Stimulated activated CD4-positive, alpha-beta T cell treated with anti-CD3 and anti-CD28 coated beads, Interleukin-1b, Interleukin-23, amount 100 ng/mL, for 1 hour (primary cell): ENCODE measurements at places on chromosomes 12 and 14.

DNA sequence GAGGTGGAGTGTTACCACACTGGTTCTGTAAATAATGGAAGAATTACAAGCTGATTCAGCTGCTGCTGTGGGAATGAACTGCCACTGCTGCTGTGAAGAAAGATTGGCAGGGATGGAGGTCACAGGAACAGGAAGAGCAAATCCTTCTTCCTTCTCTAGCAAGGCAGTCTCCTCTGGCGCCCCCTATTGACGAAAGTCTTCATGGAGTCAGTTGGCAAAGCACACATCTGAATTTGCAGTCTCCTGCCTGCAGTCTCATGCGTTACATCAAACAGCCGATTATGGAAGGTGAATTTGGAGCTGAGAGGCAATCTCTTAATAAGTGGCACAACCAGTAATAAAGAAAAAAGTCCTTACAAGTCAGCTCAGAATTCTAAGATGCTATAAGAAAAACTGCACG is 106.0 kb upstream of the TMTC1 start:
- DNase-seq, result no peak

- DNase-seq, result no peak
Observed at GRCh38 chr14:77909911-77910310, 110.0 kb downstream of the ADCK1 start.

DNA sequence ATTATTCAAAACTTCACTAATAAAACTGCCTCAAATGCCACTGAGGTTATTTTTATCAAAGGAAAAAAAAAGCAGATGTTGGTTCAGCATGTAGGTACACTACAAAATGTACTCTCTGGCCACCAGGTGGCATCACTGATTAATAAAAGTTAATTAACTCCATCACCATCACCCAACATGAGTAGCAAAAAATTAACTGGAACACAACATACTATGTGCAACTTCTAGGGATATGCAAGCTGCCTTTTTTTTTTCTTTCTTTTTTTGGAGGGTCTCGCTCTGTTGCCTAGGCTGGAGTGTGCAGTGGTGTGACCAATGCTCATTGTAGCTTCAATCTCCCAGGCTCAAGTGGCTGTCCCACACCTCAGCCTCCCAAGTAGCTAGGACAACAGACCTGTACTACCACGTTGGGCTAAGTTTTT is 43.8 kb upstream of the NR2C1 start:
- DNase-seq, result peak; percentile 12

- no peak for DNase-seq
Observed at GRCh38 chr14:71651228-71651627, 281.0 kb upstream of the RGS6 start.

GRCh38 chr12:82942521-82942920 is 255.8 kb downstream of the TMTC2 start:
- no peak for DNase-seq

- DNase-seq, result no peak
Observed at GRCh38 chr14:72546344-72547016, 347.4 kb downstream of the DPF3 start.

- DNase-seq, result no peak
Observed at GRCh38 chr14:39442293-39442692, 10.1 kb upstream of the FBXO33 start.

- DNase-seq, result no peak
Observed at GRCh38 chr12:4441355-4442335, 4.0 kb downstream of the FGF6 start.

DNA sequence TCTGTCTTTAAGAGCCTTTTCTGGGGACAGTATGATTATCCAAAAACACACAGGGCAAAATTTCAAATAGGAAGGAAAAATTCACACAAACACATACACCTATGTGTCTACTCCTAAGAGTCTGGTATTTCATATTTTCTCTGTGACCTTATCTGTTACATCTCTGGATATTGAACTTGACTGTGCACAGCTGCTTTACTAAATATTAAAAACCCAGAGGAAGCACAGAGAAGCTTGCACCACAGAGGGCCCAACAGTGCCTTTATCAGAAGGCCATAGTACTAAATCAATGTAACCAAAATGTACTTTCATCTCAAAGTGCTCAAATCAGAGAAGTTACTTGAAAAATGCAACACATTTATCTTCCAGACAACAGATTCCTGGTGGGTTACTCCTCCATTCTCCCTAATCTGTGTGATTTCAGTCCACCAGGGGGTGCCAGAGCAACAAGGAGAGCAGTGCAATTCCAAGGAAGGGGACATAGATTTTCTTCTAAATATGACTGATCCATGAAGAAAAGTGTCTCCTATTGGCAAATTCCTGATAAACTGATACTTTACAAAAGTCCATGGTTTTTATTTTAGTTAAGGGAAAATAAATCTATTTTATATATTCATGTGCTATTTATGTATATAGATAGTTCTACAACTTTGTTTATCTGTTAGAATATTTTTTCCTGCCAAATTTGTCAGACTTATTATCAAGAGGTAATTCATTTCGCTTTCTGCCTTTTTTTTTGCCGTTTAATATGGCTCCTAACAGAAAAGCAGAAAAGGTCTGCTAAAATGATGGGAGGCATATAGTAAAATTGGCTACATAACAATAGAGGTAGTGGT is 617.6 kb downstream of the LRFN5 start:
- DNase-seq, result no peak

DNA sequence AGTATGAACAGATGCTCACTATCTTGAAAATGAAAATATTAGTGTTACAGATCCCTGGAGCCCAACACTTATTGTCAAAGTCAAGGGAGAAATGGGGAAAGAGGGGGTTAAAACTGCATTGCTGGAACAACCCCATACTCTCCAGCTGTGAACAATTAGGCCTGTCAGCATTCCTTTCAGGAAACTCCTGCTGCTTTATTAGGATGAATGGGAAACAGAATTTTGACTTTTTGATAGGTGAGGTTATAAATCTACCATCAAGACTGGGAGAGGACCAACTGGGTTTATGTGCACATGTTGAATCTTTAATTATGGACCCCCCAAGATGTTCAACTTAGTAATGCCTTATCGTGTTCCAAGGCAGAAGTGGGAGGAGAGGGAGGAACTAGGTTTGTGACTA is 85.0 kb downstream of the TMTC1 start:
- DNase-seq, result no peak

DNA sequence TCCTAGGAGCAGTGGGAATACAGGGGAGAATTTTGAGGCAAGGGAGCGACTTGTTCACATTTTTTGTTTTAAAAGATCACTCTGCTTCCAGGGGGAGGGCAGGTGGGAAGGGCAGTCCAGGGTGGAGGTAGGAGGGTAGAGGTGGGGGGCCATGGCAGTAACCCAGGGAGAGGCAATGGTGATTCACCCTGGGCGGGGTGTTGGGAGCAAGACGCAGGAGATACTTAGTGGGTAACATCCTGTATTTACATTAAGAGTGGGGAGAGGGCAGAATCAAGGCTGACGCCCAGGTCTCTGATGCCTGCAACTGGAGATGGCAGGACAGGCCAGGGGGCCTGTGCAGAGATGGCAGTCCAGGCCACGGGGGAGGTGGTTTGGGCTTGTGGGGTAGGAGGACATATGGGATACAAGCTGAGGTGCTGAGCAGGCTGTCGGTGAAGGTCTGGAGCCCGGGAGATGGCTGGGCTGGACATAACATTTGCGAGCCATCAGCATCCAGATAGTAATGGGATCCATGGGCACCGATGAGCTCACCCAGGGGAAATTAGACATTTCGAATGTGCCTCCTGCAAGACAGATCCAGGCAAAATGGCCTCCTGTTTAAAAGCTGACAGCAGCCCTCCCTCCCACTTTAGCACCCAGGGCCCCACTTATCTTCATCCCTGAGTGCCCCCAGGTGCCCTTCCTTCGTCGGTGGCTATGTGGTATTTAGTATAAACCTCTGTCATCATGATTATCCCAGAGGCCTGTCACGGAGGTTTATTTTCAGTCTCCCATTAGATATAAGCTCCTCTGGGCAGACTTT is 9.3 kb downstream of the EML1 start:
- DNase-seq, result no peak

- DNase-seq, result no peak
Observed at GRCh38 chr14:30296931-30297405, 262.0 kb upstream of the G2E3 start.

DNA sequence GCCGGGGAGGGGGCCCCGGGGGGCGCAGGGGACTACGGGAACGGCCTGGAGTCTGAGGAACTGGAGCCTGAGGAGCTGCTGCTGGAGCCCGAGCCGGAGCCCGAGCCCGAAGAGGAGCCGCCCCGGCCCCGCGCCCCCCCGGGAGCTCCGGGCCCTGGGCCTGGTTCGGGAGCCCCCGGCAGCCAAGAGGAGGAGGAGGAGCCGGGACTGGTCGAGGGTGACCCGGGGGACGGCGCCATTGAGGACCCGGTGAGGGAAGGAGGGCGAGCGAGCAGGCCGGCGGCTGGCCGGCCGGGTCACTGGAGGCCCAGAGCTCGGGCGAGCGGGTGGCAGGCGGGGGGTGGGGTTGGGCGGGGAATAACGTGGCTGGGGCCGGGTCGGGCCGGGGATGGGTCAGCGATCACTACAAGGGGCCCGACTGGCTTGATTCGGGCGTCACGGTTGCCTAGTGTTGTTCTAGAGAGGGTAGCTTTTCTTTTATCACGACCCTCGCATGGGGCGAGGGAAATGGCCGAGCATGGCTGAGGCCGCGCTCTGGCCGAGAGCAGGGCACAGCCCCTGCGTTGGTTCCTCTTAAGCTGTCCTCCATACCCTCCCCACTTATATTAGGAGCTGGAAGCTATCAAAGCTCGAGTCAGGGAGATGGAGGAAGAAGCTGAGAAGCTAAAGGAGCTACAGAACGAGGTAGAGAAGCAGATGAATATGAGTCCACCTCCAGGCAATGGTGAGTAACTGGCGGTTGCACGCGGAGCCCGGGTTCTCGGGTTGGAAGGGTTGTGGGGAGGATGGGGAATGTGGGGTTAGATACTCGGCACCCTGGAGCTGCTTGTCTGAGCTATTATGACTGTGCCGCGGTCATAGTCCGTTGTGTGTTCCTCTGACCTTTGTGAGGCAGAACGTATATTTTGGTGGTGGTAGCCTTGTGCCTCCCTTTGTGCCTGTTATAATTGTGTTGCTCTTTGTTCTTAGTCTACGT is 603 bp downstream of the PABPN1 start:
- no peak for DNase-seq

GRCh38 chr14:79337761-79338160 is 873.5 kb downstream of the DIO2 start:
- no peak for DNase-seq

DNA sequence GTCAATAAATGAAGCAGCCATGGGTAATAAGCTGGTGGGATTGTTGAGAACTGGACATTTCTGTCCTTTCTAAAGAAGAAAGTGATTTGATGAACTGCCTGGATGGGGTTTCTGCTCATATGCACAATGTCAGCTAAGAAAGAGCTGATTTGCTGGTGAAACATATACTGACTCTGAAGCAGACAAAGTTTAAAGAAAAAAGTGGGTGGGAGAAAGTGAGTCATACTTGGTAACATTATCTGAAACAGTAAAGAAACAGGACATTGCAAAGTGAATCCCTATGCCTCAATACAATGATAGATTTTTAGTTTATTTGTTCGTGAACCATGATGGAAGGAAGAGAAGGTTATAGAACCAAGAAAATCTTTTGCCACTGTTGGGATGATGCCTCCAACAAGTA is 95.6 kb upstream of the DNM1L start:
- DNase-seq, result no peak

DNA sequence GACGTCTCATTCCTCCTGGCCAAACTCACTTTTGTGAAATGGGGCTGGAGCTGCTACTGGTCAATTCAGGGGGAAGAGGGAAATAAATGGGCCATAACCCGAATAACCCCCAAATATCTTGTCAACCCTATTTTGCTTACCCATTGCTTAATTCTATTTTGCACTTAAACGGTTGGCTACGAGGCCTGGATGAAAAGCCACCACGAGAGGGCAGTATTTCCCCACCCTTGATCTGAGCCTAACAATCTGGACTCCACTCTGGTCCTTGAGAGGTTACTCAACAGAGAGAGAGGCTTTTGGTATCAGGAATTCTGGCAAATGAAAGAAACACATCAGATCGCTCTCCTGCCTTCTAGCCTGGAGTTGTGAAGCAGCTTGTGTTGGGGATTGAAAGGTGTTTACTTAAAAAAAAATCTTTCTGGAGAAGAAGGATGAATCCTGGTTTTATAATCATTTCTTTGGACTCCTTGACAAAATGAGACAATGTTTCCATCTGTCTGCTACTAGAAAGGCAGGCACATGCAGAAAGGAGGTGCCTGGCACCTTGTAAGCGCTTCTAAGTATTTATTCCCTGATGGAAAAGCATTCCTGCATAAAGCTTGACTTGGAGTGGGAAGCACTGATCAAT is 22.4 kb upstream of the FBXO21 start:
- DNase-seq, result peak; percentile 22

DNA sequence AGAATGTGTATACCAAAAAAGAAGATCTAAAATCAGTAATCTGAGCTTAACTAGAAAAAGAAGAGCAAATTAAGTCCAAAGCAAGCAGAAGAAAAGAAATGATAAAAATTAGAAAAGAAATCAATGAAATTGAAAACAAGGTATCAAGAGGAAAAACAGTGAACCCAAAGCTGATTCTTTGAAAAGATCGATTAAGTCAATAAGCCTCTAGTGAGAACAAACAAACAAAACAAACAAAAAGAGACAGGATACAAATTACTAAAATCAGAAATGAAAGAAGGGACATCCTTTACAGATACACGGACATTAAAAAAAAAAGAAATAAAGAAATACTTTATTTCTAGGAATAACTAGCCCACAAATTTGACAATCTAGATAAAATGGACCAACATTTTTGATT is 12.9 kb upstream of the GALNT8 start:
- no peak for DNase-seq

DNA sequence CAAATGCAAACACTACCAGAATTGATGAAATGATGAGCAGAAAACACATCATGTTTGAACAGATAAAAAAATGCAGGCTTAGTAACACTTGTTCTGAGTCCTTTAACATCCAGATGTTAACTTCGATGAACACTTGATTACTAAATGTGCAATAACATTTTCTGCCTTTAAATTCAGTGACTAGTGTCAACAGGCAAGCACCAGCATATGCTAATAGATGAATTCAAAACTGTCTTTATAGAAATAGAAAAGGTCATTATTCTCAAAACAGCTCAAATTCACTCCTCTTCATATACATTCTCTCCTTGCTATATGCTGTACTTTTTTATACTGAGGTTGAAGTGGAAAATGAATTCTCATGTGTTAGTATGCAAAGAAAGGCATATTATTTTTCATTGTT is at the start of gene TAS2R19:
Gene TAS2R19, minus strand, starts transcription at position 101 of the 400 bp plus-strand sequence. Its CDS starts 49 bp downstream, at position 52.
- DNase-seq, result no peak

GRCh38 chr12:30019366-30020140 is 235.8 kb upstream of the TMTC1 start:
- no peak for DNase-seq

- no peak for DNase-seq
Observed at GRCh38 chr12:79925492-79925891, 9.4 kb downstream of the PPP1R12A start.

GRCh38 chr12:20711846-20712245 is 16.7 kb downstream of the SLCO1C1 start:
- DNase-seq, result no peak

- DNase-seq, result no peak
Observed at GRCh38 chr12:117884161-117884560, 84.6 kb downstream of the KSR2 start.

GRCh38 chr12:54959291-54960018 is 25.1 kb downstream of the TESPA1 start:
- DNase-seq, result no peak

- no peak for DNase-seq
Observed at GRCh38 chr12:93686572-93687356, 9.6 kb downstream of the CRADD start.

GRCh38 chr12:4293299-4293965 is 19.9 kb downstream of the CCND2 start:
- DNase-seq, result no peak
